ENCODE measurements at places on chromosomes 12 and 14. TPM values are rescaled to one million over a fixed set of nuclear protein-coding genes. Genes with fewer than 3 reads are reported as not detected.

GRCh38 chr12:69570545-69571399 is 14.5 kb upstream of the CCT2 start:
- DNase-seq: peak; percentile 57

- no peak for DNase-seq
These were observed 44.0 kb upstream of the OTX2 start for GRCh38 chr14:56854325-56854724.

DNA sequence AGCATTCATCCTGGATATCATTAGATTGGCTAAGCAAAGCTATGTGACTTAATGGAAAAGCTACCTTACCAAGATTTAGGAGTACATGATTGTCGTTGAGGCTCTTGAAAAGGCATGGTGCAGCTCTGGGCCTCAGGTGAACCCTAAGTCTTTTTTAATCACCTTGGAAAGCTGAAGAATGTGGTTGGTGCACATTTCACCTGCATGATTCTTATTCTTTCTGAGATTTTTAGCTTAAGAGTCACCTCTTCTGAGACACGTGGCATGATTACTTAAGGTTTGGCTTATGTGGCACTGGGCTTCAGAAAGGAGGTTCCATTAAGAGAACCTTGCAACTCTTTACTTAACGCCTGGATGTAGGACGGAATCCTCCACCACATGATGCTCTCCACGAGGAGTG is 498.5 kb downstream of the TMEM117 start:
- no peak for DNase-seq

DNA sequence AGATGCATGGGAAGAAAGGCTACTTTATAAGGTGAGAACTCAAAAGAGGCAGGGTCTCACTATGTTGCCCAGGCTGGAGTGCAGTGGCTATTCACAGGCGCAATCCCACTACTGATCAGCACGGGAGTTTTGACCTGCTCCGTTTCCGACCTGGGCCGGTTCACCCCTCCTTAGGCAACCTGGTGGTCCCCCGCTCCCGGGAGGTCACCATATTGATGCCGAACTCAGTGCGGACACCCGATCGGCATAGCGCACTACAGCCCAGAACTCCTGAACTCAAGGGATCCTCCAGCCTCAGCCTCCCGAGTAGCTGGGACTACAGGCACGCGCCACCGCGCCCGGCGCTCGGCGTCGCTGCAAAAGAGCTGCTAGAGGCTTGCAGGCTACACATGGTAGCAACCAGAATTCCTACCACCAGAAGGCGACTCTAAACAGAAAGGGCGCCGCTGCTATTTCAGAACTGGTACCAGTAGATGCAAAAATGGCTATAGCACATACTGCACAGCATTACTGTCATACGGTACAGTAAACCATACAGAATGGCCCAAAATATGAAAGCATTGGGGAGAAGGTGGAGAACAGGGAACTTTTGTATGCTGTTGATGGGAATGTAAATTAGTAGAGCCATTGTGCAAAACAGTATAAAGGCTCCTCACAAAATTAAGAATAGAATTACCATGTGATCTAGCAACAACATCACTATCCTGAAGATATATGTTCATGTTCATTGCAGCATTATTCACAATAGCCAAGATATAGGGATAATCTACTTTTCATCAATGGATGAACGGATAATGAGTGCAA is 1.2 kb upstream of the NEMF start:
- DNase-seq: peak; percentile 76

Gene CLEC2A
- not detected for total RNA-seq

DNA sequence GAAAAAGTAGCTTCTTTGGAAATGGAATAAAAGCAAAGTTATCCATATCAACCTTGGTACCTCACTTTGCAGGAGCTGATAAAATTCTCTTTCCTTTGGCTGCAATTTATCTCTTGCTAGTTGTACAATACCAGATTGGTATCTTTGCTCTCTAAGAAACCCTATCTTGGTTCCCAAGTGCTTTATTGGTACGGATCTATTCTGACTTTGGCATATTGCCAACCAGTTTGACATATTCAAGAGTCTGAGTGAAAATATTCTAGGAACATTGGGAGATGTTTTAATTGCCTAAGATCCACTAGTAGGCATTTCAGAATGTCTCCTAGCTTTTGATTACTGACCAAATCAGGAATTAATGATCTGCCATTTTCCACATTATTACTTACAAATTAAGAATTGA is 167.2 kb upstream of the ATP2B1 start:
- no peak for DNase-seq

Measured in LHCN-M2 (cell line).